NK-92 treated with Interleukin-12 subunit alpha and Interleukin-12 subunit beta, amount 100 ng/mL, for 24 hours (cell line): ENCODE measurements at places on chromosomes 16 and 17.
A peak's percentile ranks its signal among the peaks of the same experiment; 100 is the strongest.

GRCh38 chr16:10205688-10206087 is 23.5 kb upstream of the GRIN2A start:
- no peak for DNase-seq

- DNase-seq = no peak
These were observed 1.6 kb upstream of the TBX21 start for GRCh38 chr17:47731396-47731795.

GRCh38 chr16:1403733-1404132 is 10.8 kb downstream of the UNKL start:
- DNase-seq = no peak

- no peak for DNase-seq
These were observed 5.9 kb downstream of the PRR11 start for GRCh38 chr17:59161477-59161876.

DNA sequence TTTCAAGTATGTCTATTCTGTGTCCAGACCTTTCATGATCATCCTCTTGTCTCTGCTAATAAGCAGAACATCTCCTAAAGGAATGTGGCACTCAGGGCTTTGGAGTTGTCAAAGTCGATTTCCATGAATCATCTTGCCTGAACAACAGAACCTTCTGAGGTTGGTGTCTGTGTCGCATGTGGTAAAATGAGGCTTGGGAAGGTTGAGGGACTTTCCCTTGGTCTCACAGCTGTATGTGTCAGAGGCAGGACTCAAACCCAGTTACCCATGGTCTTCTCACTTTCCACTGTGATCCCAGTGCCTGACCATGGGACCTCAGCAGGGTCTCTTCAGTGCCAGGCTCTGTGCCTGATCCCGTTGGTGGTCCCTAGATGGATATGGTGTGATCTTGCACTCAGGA is 4.2 kb upstream of the GPRC5B start:
- DNase-seq = no peak

- no peak for DNase-seq
These were observed 75.1 kb downstream of the METRNL start for GRCh38 chr17:83154311-83155127.

DNA sequence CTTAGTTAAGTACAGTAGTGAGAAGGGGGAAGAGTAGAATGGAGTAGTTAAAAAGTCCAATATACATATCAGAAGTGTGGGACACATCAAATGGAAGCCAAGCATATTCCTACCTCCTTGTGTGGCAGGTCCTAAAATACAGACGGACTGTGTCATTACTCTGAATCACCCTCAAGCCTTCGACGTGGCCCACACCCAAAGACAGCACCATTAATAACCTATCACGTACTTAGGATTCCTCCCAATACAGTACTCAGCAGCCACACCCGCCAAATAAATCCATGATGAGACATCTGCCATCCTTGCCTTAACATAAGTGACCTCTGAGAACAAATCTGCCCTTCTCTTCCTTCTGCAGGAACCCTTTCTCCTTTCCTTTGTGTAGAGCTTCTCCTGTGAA is 38.9 kb downstream of the UBE2G1 start:
- no peak for DNase-seq

DNA sequence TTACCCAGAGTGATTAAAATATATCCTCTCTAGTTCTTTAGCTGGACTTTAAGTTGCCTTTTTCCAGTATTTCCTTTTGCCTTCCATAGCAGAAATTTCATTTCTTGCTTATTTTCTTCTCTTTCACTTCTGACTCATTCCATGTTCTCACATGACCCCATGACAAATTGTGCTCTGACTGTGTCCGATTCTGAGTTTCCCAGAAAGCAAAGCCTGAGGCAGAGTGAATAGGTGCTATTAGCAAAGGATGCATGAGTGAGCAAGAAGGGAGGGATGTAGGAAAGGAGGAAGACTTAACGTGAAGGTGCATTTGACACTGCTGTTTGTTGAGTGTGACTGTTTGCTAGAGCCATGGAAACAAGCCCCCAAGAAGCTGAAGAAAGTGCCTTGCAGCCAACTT is 82.6 kb upstream of the CNTNAP4 start:
- DNase-seq = no peak

DNA sequence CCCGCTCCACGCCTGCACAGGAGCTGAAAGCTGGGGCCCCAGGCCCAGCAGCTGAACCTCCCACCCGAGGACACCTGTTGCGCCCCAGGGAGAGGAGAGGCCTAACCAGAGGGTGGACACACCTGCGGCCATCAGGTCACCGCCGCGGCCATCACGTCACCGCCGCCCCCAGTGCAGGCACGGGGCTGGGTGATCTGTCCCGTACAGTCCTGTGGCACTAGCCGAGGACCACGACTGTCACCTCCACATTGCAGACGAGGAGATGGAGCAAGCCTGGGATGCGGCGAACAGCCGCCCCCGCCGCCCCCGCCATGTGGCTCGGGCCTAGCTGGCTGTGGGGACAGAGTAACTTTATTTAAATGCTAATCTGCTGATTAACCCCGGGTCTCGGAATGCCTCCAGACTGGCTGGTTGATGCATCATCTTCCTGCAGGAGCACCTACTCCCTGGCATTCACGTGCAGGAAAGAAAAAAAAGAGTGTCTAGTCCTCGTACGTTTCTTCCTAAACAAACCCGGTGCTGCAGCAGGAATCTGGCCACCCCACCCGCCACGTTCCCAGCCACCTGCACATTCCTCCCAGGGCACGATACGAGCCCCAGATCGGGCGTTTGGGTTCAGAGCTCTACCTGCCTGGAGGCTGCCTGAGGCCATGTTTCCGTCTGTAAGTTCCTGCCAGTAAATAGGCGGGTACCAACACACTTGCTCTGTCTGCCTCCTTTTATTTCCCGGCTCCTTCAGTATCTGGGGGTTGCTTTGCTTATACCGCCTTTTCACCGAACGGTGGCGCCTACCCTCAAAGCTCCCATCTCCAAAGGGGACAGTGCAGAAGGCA is 29.9 kb downstream of the PIEZO1 start:
- DNase-seq = no peak

GRCh38 chr17:80455336-80455710 is 21.1 kb downstream of the NPTX1 start:
- no peak for DNase-seq

DNA sequence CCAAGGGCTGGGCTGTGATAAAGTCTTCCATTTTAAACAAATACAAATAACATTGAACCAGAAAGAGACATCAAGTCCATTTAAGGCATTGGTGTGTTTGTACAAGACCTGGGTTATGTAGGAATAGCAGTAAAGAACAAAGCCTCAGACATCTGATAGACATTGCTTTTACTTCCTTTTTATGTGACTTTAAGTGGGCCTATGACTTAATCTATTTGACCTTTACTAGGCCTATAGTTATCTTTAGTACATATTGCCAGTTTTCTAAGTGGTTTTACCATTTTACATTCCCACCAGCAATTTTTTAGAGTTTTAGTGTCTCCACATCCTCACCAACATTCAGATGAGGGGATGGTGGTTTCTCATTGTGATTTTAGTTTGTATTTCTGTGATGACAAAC is 298.8 kb downstream of the ZFHX3 start:
- DNase-seq = no peak

- no peak for DNase-seq
These were observed 199.4 kb downstream of the PHKB start for GRCh38 chr16:47660540-47660939.

- no peak for DNase-seq
These were observed 71.3 kb upstream of the CIBAR2 start for GRCh38 chr16:85183564-85183963.

GRCh38 chr16:50161950-50162349 is 8.8 kb downstream of the TENT4B start:
- DNase-seq = no peak

DNA sequence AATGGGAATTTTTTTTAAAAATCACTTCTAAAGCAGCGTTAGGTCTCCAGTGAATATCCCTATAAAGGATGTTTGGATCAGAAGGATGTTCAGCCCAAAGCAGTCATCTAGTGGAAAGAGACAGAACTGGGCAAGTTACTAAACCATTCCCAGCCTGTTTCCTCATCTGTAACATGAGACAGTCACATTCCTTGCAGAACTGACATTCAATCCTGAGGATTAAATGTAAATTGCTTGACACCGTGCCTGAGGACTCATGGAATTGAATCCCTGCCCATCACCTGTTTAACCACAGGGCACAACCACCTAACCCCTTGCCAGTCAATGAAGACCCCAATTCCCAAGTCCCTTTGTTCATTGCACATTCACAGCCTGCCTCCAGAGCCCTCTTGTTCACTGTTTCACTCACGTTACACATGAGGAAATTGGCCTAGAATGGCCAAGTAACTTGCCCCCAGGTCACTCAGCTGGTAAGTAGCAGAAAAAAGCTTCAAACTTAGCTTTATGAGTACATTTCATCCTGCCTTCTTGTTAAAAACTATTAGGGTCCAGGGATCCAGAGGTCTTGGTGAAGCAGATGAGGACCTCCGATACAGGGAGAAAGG is 1.4 kb downstream of the CMTM2 start:
- DNase-seq = no peak

DNA sequence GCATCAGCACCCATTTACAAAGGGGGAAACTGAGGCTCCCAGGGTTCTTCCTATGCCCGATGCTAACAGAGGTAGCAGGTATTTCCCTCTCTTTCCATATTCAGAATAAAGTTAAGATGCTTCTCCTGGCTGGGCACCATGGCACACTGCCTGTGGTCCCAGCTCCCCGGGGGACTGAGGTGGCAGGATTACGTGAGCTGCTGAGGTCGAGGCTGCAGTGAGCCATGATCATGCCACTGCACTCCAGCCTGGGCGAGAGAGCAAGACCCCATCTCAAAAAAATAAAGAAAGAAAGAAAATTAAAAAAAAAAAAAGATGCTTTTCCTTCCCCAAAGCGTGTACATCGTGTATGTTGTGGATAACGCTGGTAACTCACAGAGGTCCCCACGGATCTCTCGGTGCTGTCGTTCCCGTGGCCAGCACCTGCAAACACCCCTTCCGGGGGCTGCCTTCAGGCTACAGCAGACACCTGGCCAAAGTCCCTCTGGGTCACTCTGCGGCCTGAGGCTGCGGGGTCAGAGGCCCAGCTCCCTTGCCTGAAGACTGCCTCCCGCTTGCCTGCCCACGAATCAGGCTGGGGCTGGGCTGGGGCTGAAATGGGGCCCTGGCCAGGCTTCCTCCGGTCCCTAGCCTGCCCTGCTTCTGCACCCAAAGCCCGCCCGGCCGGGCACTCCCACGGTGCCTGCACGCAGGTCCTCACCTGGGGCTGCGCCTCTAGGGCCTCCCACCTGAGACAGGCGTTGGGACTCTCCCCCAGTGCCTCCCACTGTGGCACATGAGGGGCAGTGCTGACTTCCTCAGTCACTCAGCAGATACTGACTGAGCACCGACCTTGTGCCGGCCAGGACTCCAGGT is 63.1 kb downstream of the ZDHHC7 start:
- no peak for DNase-seq

DNA sequence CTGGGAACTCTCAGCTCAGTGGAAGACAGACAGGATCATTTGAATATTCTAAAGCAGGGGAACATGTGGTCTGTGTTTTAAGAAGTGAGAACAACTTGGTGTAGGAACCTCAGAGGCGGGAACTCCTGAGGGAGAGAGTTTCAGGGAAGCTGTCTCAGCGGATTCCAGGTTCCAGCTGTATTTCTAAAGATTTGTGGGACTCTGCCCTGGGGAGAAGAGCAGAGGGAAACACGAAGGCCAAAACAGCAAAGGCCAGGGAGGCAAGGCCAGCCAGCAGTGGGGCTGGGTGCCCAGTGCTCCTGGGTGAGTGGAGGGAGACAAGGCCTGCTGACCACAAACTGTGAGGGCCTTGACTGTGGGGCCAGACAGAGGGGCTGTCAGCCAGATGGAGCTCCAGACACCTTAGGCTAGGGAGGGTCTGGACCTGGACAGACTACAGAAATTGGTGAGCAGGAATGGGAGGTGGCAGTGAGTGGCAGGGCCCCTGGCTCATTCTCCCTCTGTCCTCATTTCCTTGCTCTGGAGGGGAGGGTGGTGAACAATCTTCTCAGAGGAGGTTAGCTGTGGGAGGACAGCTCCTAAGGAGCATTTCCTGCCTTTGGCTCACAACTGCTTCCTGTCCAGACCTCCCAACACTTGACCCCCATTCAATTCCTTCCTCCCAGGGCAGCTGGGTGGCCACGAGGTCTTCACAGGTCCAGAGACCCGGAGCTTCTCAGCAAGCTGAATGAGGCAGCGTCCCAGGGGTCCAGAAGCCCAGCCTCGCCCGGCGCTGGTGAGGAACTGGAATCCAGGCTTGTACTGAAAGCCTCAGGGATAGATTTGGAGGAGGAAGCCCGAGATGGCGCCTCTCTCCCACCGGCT is 21.0 kb upstream of the FZD2 start:
- DNase-seq = no peak

GRCh38 chr16:52543654-52544053 is 3.3 kb downstream of the TOX3 start:
- no peak for DNase-seq

- no peak for DNase-seq
These were observed 11.4 kb downstream of the MRPS23 start for GRCh38 chr17:57838453-57838852.

GRCh38 chr17:75854881-75855309 is 240 bp downstream of the WBP2 start:
- peak; percentile 66 for DNase-seq

GRCh38 chr17:80365983-80366382 is 49.0 kb upstream of the ENDOV start:
- no peak for DNase-seq

GRCh38 chr16:79158337-79158736 is 442.2 kb downstream of the MAF start:
- DNase-seq = no peak

GRCh38 chr16:17026600-17027242 is 444.0 kb downstream of the XYLT1 start:
- DNase-seq = peak; percentile 16

- no peak for DNase-seq
These were observed 558 bp downstream of the B3GNT9 start for GRCh38 chr16:67150047-67150832.

- no peak for DNase-seq
These were observed 6.7 kb downstream of the MT4 start for GRCh38 chr16:56571525-56571924.

- DNase-seq = no peak
These were observed 1217.8 kb downstream of the CDH8 start for GRCh38 chr16:60818465-60818864.

DNA sequence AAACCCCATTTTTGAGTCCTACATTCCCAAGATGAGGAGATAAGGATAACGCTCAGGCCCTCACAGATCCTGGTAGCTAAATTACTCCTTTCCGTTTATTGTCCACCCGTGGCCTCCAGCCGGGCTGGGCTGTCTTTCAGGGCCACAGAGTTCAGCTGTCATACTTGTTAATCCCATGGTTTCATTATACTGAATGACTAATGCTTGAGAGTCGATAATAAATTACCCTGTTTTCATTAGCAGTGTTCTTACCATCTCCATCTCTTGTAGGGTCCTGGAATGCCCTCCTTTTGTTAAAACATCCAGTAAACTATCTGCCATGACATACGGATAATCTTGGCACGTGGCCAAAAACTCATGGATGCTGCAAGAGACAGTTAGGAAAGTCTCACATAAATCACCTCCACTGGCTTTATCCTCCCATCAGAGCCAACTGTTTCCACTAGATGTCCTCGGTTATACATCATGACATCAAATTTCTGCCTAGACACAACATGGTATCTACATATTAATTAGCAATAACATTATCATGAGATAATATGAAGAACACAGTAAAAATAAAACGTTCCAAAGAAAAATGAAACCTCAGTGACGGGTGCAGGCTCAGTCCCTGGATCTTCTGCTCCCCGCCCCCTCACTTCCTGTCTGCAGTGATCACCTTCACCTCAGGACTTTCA is 45.3 kb downstream of the BRD7 start:
- no peak for DNase-seq

GRCh38 chr17:41680426-41681040 is 8.2 kb upstream of the EIF1 start:
- no peak for DNase-seq

- DNase-seq = no peak
These were observed 24.1 kb upstream of the RPL13 start for GRCh38 chr16:89536371-89536770.

GRCh38 chr16:81214745-81215166 is 23.7 kb upstream of the BCO1 start:
- no peak for DNase-seq
